NCI-H526 (cell line): ENCODE measurements at places on chromosomes 7 and 10.

DNA sequence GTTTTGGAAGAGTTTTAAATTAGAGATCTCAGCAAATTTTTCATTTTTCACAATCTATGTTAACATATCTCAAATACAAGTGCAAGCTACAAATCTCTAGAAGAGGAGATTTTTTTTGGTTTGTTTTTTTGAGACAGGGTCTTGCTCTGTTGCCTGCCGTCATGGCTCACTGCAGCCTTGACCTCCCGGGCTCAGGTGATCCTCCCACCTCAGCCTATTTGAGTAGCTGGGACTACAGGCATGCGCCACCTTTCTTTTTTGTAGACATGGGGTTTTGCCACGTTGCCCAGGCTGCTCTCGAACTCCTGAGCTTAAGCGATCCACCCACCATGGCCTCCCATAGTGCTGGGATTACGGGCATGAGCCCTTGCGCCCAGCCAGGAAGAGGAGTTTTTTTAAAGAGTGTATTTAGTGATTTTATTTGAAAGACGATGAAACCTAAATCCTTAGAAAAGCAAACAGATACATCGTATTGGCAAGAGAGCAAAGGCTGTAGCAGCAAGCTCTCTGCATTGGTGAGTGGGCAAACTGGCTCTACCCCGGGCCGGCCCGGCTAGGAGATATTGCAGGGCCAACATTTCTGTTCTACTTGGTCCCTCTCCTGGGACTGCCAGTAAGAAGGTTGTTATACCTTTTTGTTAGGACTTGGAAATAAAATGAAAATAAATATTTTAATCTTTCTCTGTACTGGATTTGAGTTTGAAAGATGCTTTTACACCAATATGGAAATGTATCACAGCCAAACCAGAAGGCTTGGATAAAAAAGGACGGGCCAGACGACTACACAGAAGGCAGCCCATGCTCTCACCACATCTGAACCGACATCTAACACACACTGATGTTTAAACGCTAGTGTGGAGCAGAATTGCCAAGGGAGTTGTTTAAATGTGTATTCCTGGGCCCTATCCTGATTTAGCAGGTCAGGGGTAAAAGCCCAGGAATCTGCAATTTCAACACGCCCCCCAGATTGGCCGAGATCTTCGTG, 49.6 kb upstream of the RHEB start:
- DNase-seq: no peak

DNA sequence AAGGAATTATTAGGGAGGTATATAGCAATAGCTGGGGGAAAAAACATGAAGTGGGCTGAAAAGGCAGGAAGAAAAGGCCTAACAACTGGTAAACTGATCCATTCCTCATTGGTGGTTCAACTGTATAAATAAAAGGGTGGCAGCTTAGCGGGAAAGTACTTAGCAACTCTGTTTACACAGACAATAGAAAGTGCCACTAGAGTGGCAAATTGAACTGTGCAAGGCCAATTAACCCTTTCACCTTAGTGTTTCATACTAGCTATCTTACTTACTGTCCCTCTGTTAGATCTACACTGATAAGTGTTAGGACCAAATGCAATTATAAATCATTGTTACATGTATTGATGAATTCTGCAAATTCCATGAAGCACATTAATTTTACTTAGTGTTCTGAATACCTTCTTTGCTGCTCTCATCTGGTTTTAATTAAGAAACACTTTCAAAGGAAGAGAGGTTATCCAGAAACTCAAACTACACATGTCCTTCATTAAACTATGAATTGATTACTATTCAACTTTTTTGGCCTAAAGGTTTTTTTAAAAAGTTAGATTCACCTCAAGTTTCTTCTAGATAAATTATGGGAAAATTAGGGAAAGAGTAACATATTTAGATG, 28.0 kb downstream of the DNAJC1 start:
- no peak for DNase-seq

GRCh38 chr10:119675483-119676170, 24.4 kb downstream of the BAG3 start:
- DNase-seq: no peak

DNA sequence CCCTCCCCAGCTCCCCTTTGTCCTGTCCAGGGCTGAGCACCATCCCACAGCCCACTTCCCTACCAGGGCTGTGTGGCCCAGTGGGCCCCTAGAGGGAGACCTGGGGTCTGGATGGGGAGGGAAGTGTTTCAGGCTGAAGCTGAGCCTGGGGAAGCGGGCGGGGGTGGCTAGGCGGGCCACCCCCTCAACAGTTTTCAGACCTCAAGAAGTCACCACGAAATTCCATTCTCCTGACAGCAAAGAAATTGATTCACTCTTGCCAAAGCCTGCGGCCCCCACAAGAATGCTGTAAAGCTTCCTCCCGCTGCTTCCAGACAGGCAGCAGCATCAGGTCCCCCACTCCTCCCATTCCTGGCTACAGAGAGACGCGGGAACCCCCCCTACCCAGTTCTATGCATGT, 2.5 kb upstream of the LFNG start:
- no peak for DNase-seq

DNA sequence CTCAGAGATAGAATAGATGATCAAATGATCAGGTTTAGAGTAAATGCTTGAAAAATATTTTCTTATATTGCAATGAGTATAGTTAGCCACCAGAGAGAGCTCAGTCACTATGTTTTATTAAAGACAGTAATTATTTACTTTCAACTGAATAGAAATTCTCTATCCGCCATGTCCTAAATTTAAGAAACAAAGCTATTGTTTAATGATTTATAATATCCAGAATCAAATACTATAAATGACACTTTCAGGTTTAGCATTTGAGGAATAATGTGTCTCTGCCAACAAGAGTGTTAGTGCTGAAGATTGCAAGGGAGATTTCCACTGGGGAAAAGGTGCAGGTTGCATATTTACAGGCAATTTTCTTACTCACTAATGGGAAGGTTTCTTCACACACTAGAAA, 184.7 kb downstream of the DGKB start:
- no peak for DNase-seq

GRCh38 chr7:47501406-47501805, 80.5 kb downstream of the TNS3 start:
- no peak for DNase-seq

DNA sequence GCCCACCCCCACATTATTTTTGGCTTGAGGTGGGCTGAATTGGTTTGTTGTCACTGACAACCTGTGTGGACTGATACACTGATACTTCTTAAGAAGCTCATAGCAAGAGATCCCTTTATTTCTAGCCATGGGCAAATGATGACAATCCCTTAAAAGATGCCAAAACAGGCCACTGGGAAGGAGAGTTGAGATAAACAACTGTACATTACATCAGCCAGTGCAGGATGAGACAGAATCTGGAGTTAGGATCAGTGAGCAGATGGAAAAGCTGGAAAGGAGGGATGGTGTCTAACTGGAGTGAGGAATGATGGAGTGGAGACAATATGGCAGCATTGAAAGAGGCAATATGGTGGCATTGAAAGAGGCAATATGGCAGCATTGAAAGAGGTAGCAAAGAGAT, 195.9 kb upstream of the LYZL2 start:
- no peak for DNase-seq

DNA sequence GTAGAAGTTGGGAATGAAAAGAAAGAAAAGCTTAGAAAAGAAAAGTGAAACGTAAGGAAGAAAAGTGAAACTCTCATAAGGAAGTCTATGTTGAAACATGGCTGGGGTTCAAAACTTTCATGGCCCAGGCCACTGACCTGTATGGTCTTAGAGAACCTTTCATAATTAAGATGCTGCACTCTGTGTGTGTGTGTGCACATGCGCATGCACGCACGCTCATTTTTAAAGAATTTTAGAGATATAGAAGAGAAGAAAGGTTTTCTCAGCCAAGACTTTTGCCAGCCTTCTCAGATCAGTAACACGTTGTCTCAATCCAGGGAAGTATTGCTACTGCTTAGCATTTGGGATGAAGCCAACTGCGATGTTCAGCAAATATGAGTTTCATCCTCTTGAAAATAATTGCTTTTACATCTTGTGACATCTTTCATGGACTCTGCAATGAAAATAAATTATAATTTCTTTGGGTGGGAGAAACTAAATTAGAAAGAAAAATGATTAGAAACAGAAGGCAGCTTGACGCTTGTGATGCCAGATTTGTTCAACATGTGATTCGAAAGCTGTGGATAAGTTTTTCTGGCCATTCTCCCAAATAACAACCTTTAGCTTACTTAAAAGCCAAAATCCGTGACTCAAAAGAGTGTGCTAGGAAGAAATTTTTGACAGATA, 16.2 kb upstream of the SLC26A4 start:
- no peak for DNase-seq
